Motor neuron (in vitro differentiated cells): ENCODE measurements at places on chromosomes 2 and 18.

GRCh38 chr2:228426502-228427216 lies 245.2 kb upstream of the SPHKAP start:
- no peak for ATAC-seq

- ATAC-seq: no peak
Observed at GRCh38 chr2:120624061-120624737, 111.5 kb upstream of the GLI2 start.

- ATAC-seq: peak; percentile 84
Observed at GRCh38 chr18:35513181-35513936, 15.6 kb upstream of the INO80C start.

DNA sequence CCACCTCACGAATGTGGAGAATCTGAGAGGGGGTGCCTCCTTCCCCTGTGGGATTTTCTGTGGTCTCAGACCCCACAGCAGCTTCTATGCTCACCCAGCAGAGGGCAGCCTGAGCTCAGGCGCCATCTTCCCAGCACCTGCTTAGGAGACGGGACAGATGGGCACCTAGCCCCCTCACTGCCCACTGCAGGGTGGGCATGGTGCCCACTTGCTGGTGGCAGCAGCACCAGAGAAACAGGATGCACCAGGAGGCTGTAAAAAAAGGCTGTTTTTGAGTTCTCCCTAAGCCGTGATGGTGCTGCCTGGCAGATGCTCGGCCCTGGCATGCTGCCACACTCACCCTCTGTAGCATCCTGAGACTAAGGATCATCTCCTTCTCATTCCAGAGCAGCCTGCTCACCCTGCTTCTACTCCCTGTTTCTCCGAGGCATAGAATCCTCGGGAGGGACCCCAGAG lies 19.1 kb upstream of the SLC20A1 start:
- peak; percentile 81 for ATAC-seq

DNA sequence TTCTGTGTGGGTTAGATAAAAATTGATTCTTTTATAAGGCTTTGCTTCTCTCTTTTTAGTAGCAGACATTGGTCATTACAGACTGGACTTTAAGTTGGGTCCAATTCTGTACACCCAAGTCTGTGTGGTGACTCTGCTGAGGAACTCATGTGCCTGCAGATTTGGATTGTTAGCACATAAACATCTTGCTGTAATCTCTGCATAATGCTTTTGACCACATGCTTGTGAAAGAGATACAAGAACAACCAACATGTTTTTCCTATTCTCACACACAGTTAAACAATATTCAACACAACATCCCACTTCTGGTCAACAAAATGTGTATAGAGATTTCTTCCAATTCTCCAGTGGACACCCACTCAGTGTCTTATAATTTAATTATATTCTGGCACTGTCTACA lies 270.1 kb downstream of the RDH14 start:
- ATAC-seq: no peak

DNA sequence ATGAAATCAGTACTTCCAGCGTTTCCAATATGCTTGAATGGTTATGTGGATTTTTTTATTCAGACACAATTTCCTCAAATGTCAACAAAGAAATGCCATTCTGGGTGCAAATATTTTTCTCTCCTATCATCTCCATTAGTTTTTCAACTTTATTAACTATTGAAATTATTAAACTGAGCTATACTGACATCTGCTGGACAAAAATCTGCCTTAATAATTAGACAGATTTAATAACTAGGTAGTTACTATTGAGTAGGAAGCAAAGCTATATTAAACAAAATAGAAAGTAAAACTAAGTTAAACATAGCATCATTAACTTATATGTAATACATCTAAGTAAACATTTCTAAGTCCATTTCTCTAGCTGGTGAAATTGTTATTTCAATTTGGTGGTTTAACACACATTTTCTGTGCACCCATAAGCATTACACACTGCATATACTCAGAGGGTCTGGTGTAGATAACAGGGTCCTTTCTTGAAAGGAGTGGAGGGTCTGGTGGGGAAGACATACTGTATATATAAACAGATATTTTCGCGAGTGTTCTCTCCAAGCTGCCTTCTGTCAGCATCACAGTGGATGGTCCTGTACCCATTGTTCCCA lies 77.0 kb downstream of the LANCL1 start:
- ATAC-seq: no peak

DNA sequence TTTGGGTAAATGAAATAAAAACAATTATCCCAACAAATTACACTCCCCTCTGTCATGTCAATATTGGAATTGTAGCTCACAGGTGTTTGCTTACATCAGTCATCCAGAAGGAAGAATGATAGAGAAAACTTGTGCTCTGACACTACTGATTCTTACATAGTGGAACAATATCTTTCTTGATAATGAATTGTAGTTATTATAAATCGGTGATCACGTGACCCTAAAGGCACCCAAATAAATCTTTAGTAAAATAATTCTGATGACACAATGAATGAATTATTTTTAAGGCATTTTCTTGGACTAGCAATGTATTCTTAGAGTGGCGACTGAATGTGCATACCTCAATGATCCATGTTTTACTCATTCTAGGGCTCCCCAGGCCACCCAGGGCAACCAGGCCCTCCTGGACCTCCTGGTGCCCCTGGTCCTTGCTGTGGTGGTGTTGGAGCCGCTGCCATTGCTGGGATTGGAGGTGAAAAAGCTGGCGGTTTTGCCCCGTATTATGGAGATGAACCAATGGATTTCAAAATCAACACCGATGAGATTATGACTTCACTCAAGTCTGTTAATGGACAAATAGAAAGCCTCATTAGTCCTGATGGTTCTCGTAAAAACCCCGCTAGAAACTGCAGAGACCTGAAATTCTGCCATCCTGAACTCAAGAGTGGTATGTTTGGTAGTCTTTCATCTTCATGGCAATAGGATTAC lies 34.5 kb downstream of the COL3A1 start:
- no peak for ATAC-seq

- ATAC-seq: peak; percentile 53
Observed at GRCh38 chr18:58991167-58991798, 126.6 kb downstream of the ZNF532 start.

- no peak for ATAC-seq
Observed at GRCh38 chr2:62042944-62043343, 137.5 kb downstream of the COMMD1 start.

GRCh38 chr2:113080134-113080533 lies 12.4 kb downstream of the IL1F10 start:
- no peak for ATAC-seq

DNA sequence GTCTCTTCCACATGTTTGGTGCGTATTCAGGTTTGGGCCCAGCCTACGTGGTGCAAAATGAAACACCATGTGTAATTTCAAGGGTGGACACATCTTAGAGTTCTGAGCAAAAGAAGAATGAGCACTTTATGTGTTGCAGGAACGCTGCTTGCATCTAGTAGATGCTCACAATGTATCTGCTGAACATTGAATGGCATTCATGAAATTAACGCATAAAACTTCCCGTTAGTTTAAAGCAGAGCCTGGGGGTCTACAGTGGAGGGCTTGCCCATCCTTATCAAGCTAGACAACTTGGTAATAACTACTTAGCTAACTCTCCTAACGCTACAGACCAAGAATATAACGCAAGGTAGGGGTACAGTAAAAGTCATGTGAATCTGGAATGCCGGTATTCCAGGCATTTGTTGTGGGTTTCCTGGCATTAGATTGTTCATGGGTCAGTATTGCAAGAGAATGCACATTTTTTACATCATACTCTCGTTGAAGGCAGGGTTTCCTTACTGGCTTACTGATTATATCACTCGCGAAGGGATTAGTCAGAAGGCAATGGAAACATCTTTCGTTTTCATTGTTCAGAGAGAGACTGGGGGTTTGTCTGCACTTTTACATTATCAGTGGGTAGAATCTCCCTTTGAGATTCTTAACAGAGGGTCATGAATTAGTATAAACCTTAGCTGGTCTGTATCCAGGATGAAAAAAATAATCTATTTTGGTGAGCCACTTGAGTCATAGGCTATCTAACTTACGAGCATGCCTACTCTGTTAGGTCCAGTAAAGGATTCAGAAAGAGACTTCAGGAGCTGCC lies 229.5 kb upstream of the EPAS1 start:
- peak; percentile 34 for ATAC-seq

GRCh38 chr2:67394734-67395133 lies 2.4 kb upstream of the ETAA1 start:
- ATAC-seq: no peak

GRCh38 chr2:2191110-2191707 lies 139.9 kb downstream of the MYT1L start:
- ATAC-seq: no peak

GRCh38 chr2:241010531-241011295 lies 12.3 kb downstream of the SNED1 start:
- no peak for ATAC-seq

- ATAC-seq: no peak
Observed at GRCh38 chr2:210477496-210477895, 937 bp upstream of the LANCL1 start.

GRCh38 chr2:112887964-112888749 lies 22.8 kb upstream of the IL37 start:
- ATAC-seq: no peak

- ATAC-seq: no peak
Observed at GRCh38 chr2:222833410-222833809, 27.4 kb upstream of the ACSL3 start.

- ATAC-seq: no peak
Observed at GRCh38 chr2:41061356-41061755, 609.5 kb upstream of the SLC8A1 start.

DNA sequence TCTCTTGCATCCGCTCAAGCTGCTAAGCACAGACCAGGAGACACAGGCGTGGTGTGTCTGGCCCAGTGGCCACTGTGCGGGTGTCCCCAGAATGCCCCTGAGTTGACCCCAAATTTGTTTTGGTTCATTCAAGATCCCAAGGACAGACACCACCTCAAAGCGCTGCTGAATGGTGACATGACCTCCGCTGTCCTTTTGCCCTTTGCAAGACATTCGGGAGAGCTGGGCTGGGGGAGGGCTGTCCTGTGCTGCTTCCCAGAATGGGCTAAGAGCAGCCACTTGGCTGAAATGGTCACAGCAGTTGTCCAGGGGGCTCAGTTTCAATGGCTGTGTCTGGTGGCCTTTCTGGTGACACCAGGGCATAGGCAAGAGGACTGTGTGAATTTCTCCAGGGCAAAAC lies 84.1 kb downstream of the SMIM21 start:
- ATAC-seq: no peak

GRCh38 chr2:34266908-34267697 lies 668.0 kb upstream of the FAM98A start:
- ATAC-seq: no peak

GRCh38 chr2:120729406-120730399 lies 6.0 kb upstream of the GLI2 start:
- ATAC-seq: peak; percentile 100

- ATAC-seq: no peak
Observed at GRCh38 chr18:24322584-24323136, 75.0 kb downstream of the OSBPL1A start.

DNA sequence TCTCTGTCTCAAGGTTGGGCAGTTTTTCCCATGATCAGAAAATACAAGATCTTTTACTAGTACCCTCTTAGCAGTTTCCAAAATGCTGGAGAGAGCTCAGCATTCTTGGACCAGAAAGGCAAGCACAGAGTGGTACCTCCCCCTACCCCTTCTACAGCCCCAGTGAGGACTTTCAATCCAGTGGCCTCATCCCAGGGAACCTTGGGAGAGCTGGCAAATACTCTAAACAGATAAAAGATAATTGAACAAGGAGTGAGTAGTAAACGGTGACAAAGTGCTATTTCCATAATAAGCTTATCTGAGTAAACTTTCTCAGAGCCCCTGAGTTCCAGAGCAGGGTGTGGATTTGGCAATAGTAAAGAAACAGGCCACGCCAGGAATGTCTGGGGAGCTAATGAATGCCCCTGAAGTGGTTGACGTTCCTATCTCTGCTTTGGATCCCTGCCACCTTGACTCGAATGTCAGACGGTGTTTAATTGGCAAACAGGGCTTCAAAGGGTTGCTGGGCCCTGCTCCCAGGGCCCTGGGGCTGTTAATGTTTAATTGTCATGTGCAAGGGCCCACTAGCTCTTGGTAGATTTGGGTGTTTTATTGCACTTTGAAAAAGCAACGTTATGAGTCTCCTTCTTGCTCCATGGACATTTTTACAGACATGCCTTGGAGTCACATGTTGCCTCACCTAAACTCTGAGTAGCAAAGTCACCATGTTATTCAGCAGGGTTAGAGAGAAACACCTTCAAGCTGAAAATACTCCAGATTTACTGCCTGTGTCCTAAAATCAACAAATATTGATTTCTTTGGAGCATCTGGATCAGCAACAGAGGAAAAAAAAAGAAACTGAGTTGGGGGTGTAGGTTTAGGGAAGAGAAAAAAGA lies 239.9 kb downstream of the CYRIA start:
- no peak for ATAC-seq

- no peak for ATAC-seq
Observed at GRCh38 chr2:146850746-146851145, 994.1 kb upstream of the ACVR2A start.

- no peak for ATAC-seq
Observed at GRCh38 chr18:1425679-1426078, 521.0 kb downstream of the ADCYAP1 start.

- no peak for ATAC-seq
Observed at GRCh38 chr2:121505986-121506586, 24.6 kb upstream of the RNU4ATAC start.

- no peak for ATAC-seq
Observed at GRCh38 chr18:23825978-23826405, 136.7 kb downstream of the LAMA3 start.

- ATAC-seq: no peak
Observed at GRCh38 chr2:38074764-38075506, 1.0 kb downstream of the CYP1B1 start.

- ATAC-seq: no peak
Observed at GRCh38 chr2:2573205-2573604, 242.1 kb upstream of the MYT1L start.

GRCh38 chr2:8536686-8537561 lies 144.9 kb upstream of the ID2 start:
- ATAC-seq: no peak

DNA sequence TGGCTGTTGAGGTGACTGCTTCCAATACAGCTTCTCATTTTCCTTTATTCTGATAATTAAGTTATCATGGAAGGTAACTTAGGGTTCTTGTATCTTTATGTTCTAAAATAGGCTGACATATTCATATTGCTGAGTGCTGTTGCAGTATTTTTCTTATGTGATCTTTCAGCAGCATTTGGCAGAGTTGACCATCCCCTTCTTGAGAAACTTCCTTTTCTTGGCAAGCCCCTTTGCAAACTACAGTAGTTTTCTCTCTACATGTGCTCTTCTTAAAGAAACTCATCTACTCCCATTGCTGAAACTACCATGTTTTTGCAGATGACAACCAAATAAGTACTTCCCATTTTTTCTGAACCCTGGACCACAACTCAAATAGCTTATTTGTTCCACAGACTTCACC lies 476.5 kb upstream of the TRIB2 start:
- ATAC-seq: no peak

GRCh38 chr2:15630121-15630977 lies 38.7 kb downstream of the DDX1 start:
- ATAC-seq: no peak
